ENCODE measurements at places on chromosomes 12 and 14.
A peak's percentile ranks its signal among the peaks of the same experiment; 100 is the strongest.

DNA sequence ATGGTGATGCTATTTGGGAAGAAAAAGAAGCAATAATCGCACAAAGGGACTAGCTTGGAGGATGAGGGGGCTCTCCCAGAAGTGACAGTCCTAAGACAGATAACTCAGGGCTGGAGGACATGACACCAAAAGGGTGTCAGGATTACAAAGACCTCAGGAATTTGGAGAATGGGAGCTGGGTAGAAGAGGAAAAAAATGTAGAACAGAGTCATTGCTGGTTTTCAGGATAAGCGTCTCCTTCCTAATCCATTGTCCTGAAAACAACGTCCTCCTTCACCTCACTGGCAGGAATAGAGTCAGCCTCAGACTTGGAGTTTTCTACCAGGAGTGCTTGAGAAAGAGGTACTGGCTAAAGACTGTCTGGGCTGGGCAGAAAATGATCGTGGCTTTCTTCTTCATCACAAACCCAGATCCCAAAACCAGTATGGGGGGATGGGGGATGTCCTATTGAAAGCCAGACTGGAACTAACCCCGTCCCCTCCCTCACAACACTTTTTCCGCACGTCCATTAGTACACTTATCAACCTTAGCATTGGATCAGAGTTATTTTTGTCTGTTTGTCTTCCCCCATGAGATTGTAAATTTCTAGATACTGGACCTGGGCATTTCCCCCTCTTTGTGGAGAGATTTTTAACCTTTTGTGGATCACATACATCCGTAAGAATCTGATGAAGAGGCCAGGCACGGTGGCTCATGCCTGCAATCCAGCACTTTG, 14.3 kb downstream of the B4GALNT3 start:
- no peak for DNase-seq

DNA sequence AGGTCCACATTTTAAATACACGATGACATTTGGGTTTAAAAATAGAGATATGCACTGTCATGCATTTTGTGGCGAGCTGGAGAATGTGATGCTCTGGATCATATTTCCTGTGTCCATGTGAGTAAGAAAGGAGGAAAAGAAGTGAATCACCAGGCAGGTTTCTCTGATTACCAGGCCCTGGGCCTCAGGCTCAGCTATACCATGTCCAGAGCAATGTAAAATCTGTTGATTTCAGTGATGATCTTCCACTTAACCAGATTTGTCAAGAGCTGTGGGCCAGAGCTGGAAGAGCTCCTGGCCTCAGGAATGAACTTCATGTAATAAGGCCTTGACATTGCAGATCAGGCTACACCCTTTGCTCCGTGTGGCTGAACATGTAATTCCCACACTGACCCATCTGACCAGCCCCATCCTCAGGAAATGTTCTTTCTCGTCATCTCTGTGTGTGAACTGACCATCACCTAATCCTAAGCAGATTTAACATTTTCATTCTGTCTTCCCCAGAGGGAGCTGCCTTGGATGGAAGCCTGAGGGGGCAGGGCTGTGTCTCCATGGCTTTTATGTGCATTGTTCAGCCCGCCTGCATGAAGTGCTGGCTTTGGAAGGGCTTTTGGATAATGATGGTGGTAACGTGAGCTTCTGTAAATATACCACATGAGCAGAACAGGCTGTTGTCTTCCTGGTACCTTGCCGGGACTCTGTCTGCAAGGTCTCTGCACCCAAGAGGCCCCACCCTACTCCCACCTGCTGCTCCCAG, 54.5 kb downstream of the CRACR2A start:
- no peak for DNase-seq

GRCh38 chr14:100143523-100143922, 15.9 kb downstream of the DEGS2 start:
- DNase-seq, result no peak

DNA sequence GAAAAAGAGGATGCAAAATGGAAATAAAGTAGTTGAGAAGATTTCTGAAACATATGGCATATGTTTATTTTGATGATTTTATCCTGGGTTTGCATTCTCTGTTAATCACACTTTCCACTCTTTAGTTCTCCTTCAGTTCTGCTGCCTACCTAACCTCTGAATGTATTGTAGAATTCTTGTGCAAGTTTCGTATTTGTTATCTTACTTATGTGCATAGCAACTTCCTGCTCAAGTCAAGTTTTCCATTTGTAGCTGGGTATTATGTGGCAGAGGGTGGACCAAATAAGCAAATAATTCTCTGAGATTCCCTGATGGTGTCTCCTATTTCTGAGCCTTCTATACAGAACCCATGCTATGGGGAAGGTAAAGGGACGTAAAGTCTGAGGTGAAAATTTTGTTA, 381.6 kb downstream of the FOXG1 start:
- DNase-seq, result no peak

- DNase-seq, result no peak
Measured at GRCh38 chr14:59630288-59630963, 53.8 kb upstream of the CCDC175 start.

DNA sequence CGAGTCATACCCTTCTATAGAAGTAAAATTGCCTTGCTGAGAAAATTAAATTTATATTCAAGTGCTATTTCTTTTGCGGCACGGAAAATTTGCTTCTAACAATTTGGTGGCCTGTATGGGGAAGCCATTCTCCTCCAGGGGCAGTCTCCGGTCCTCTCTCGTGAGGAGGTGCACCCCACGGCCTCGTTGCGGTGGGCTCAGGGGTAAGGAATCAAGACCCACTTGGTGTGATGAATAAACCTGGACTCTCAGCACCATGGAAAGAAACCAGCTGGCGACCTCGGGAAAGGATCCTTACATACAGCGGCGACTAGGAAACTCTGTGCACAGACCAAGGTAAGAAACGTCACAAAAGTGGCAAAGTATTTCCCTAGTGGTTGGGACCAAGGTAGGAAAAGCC, 252.9 kb downstream of the DPY19L2 start:
- DNase-seq, result no peak

DNA sequence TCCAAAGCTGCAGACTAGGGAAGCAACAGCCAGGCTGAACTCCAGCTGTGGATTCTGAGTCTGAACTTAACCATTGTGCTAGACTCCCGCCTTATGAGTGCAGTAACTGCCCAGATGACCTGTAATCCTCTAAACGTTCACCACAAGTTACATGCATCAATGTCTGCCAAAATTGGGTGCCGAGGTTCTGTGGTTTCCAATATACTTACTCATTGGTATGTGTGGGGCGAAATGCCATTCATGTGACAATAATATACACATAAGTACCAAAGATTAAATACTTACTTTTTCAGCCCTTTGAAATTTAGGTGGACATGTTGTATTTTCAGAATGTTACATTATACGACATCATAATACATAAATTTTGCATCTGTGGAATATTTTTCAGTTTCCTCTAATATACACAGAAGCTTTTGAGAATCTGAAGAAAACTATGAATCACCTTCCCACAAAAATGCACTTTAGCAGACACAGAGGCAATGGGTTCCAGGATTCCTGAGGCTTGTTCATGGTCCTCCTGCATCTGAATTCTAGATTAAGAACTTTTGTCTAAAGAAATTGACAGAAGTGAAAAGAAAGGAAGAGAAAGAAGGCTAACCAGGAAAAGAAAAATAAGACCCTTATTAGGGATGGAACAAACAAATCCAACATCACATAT, 31.7 kb downstream of the GRIP1 start:
- DNase-seq, result no peak

GRCh38 chr12:115473257-115473956, 789.4 kb upstream of the TBX3 start:
- DNase-seq, result peak; percentile 60

- no peak for DNase-seq
Measured at GRCh38 chr14:61110316-61111082, 129.5 kb downstream of the SLC38A6 start.

DNA sequence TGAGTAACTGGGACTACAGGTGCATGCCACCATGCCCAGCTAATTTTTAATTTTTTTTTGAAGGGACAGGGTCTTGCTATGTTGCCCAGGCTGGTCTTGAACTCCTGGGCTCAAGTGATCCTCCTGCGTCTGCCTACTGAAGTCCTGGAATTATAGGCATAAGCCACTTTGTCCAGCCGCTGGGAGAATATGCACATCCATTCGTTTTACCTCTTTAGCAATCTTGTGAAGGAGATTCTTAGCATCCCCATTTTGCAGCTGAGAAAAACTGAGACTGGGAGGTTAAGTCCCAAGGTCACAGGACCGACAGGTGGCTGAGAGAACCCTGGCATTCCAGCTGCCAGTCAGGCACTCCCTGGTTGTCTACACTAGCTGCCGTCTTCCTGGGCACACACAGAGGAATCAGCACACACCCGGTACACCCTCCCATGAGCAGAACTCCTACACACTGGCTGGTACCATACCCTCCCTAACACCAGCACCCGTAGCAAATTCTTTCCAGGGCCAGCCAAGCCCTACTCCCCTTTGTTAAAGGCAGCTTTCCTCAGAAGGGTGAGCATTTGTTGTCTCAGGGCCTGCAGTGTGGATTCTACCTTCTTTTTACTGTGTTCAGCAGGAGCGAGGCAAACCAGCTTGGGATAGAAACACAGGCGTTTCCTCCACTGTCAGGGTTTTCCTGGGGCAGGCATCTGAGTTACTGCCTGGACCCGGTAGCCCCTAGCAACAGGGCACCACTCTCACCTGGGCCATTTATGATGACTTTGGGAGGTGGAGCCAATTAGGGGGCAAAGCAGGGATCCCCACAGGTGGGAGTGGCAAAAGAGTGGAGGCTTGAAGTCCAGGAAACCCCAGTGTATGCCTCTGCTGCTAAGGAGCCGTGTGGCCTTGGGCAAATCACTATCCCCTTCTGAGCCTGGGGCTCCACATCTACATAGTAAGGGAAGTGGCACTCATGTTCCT, 70.2 kb downstream of the IRF2BPL start:
- no peak for DNase-seq

- DNase-seq, result no peak
Measured at GRCh38 chr14:65840118-65840751, 427.7 kb downstream of the FUT8 start.

DNA sequence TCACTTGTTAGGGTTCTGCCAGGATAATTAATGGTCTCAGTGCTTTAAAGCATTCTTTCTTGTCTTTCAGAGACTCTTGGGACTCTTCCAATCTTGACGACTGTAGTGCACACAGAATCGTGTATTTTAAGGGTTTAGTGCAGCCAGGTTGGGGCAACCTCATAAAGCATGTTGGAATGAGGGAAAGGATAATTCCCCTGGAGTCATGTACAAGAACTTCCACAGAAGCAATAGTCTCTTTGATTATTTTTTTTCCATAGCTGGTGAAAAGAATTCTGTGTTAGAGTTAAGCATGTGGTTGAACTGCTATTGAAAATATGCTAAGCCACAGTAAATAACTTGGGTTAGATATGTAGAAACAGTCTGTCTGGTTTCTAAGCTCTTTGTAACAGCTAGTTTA, 246.8 kb upstream of the DAAM1 start:
- no peak for DNase-seq

DNA sequence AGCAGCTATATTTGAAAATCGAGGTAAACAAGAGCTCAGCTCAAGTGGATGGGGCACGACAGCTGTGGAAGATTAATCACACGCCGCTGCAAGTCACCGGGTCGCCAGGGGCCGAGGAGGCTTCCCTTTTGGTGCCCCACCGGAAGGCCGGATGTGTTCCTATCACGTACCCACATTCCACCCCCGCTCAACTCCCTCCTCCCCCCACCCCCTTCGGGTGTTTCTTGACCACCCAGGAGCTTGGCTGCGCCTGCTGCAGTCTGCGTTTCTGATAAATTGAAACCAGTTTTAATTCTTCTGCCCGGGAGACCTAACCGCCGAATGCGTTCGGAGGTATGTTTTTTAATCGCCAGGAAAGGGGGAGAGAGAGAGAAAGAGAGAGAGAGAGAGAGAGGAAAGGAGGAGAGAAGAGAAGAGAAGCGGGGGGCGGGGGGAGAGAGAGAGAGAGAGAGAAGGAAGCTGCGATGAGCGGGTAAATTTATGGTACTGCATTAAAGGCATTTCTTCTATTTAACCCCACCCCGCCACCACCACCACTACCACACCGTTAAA, 1.8 kb downstream of the SLC8A3 start:
- no peak for DNase-seq

DNA sequence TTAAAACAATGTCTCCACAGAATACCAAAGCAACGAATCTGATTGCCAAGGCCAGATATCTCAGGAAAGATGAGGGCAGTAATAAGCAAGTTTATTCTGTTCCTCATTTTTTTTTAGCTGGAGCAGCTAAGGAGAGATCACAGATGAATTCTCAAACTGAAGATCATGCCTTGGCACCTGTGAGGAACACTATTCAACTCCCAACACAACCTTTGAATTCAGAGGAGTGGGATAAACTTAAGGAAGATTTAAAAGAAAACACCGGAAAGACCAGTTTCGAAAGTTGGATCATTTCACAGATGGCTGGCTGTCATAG, 994 bp downstream of the PRORP start:
- DNase-seq, result no peak

DNA sequence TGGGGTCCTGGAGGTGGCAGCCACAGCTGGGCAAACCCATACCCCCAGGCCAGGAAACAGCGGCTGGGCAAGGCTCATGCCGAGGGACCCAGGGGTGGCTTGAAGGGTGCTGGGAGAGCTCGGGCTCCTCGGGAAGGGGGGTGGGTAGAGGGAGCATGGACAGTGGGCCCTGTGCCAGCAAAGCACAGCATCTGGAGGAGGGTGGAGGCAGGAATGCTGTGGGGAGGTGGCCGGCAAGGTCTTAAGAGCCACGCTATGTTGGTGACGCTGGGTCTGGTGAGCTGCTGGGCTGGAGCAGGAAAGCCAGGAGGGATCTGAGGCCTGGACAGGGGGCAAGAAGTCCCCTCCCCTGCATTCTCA, 48.2 kb upstream of the DLK1 start:
- DNase-seq, result no peak

DNA sequence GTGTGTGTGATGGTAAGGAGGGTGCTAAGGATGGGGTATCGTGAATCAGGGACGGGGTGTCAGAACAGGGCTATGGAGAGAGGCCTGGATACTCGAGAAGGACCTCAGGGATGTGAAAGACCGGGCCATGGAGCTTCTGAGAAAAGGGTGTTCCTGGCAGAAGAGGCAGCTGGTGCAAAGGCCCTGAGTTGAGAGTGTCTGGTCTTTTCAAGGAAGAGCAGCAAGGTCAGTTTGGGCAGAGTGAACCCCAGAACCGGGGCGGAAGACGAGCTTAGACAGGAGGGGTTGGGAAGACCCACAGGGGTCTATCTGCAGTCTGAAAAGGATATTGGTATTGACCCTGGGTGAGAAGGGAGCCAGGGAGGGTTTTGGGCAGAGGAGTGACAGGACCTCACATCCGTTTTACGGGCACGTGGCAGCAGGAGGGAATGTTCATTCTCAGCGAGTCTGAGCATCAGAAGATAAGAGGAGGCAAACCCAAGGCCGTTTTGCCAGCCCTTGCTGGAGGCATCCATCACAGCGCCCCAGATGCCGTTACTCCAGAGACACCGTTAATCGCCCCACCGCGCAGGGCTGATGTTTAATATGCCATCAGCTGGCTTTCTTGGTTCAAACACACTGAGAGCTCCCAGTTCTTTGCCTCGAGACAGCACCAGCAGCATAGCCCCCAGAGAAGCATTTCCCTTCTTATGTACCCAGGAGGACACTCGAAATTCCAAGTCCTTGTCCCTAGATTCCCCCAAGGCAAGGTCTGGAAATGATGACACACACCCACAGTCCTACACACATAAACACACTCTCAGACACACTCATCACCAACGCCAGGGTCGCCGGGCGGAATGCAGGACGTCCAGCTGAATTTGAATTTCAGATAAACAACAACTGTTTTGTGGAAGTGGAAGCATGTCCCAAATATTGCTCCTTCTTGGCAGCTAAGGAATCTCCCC, 41.4 kb upstream of the EML1 start:
- no peak for DNase-seq

All from breast epithelium (tissue), 4 donors.